ENCODE measurements at places on chromosomes 1 and 21. TPM values are rescaled to one million over a fixed set of nuclear protein-coding genes. Genes with fewer than 3 reads are reported as not detected.

The OR2L13 gene
- total RNA-seq, result 5.5 TPM

The SHE gene
- 2.5 TPM for total RNA-seq

The ICOSLG gene
- total RNA-seq, result 0.69 TPM

The OXCT2 gene
- 0.46 TPM for total RNA-seq

The CACNA1S gene
- under 0.01 TPM for total RNA-seq

The LCE2A gene
- not detected for total RNA-seq

The KHDC4 gene
- total RNA-seq, result 33.4 TPM

The HORMAD1 gene
- 1.4 TPM for total RNA-seq

All from diencephalon (tissue), 1 donor.